ENCODE measurements at places on chromosomes 13 and 19. TPM values are rescaled to one million over a fixed set of nuclear protein-coding genes. Genes with fewer than 3 reads are reported as not detected.

DNA sequence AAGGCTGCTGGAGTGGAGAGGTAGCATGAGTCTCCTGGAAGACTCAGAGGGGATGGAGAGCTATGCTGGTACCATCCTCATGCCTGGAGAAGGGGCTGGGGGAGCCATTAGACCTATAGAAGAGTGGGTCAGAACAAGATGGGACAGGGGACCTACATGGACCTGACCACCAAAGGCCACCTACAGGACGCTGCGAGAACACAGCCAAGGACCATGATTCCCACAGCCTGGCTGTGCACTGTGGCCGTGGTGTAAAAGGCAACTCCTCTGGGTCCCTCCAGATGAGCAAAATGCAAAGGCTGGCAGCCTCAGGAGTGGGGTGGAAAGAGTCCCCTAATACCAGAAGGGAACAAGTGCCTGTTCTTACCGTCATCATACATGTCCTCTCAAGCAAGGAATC, 216.2 kb downstream of the SLC7A1 start:
- DNase-seq, result no peak

DNA sequence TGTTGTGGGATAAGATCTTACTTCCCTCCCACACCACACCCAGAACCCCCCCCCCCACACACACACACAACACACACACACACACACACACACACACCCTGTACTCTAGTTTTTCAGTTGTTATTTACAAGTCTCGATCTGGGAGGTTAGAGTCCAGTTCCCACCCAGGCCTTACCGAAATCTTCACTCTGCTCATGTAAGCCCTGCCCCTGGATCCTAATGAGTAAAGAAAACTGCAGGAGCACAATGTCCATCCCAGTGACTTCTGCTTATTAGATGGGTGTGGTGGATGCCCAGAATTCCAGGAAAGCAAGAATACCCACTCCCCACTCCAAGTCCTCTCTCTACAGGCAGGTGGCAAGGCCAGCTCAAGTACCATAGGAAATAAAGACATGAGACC, 23.0 kb downstream of the STARD13 start:
- DNase-seq, result no peak

- no peak for DNase-seq
Measured at GRCh38 chr19:42067315-42067888, 2.6 kb downstream of the GRIK5 start.

The ISOC2 gene
- 36.1 TPM for polyA plus RNA-seq

- DNase-seq, result no peak
Measured at GRCh38 chr19:4559569-4559968, at the start of gene SEMA6B. Gene SEMA6B, minus strand, starts transcription at chr19:4559684. Its CDS starts 1,227 bp downstream, at chr19:4558457.

GRCh38 chr19:49718991-49719390, 28.1 kb downstream of the CPT1C start:
- no peak for DNase-seq

DNA sequence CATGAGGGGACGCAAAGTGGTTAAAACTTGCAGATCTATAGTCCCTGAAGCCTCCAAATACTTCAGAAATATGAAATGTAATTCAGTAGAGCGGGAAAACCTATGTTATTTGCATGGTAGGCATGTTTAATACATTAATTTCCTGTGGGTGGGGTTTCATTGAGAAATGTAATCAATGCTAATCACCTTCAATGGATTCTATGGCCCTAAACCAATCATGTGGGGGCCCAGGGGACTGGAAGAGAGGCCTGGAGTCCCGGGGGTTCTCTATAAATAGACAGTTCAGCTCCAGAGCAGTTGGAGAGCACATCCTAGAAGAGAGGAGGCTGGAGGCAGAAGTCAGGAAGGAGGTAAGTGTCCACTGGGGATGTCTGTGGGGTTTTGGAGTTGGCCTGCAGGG, at the start of gene ZSCAN5C:
Gene ZSCAN5C (plus strand): TSS at position 301 of the 400 bp plus-strand sequence. CDS start 3,641 bp downstream, outside the sequence.
- DNase-seq, result no peak

The SHC2 gene
- 39.7 TPM for polyA plus RNA-seq

GRCh38 chr19:30783936-30784335, 411.8 kb downstream of the ZNF536 start:
- DNase-seq, result no peak

- DNase-seq, result no peak
Measured at GRCh38 chr19:55830656-55831055, 1.1 kb downstream of the NLRP11 start.

DNA sequence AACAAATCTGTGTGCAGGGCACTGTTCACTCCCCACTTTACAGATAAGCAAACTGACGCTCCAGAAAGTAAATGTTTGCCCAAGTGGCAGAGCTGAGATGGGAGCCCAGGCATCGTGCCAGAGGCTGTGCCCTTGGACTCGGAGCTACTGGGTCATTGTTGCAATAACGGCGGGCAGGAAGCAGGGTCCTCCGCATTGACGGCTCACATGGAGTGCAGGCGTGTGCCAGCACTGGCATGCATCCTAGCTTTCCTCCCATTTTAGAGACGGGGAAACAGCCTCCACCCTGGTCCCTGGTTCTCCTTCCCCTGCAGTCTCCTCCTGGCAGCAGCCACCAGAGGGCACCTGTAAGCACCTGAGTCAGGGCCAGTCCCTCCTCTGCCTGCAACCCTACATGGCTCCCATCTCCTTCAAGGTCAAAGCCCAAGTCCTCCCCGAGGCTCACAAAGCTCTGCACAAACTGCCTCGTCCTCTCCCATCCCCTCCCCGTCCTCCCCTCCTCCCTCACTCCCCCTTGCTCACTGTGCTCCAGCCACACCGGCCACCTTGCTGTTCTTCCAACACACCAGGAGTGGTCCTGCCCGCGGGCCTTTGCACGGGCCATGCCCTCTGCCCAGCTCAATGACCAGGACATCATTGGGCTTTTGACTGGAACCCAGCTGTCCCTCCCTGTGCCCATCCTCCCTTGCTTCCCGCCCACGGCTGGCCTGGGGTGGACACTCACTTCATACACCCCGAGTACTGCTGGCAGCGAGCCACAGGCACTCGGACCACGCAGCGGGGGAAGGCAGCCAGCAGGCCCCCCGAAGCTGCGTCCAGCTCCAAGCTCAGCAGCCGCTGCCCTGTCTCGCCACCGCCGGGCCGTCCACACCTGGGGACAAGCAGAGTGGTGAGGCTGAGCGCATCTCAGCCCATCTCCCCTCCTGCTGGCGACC, 7.7 kb upstream of the LRG1 start:
- no peak for DNase-seq

DNA sequence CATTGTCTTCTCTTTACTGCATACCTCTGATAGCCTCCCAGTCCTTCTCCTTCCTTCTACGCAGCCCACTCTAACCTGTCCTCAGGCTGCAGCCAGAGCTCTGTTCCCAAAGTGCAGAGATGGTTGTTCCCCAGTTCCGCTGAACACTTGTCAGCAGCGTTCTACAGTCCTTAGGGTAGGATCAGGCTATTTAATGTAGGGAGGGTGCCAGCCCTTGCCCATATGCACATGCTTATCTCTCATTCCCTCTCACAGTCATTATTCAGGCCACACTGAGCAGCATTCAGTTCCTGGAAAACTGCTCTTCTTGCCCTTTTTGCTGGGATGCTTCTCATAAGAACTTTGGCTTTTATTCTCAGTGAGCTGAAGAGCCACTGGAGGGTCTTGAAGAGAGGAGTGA, 180.7 kb downstream of the MTUS2 start:
- DNase-seq, result no peak

The ZNF577 gene
- polyA plus RNA-seq, result 17.5 TPM

DNA sequence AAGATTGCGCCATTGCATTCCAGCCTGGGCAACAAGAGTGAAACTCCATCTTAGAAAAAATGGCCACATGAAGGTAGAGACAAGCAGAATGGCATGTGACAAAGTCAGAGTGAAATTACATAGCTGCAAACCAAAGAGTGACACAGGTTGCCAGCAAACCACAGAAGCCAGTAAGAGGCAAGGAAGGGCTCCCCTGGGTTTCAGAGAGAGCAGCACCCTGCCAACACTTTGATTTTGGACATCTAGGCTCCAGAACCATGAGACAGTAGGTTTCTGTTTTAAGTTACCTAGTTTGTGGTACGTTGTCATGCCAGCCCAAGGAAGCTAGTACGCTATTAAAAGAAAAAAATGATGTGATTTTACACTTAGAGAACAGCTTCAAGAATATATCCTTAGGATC, 1.9 kb downstream of the NLRP4 start:
- no peak for DNase-seq

DNA sequence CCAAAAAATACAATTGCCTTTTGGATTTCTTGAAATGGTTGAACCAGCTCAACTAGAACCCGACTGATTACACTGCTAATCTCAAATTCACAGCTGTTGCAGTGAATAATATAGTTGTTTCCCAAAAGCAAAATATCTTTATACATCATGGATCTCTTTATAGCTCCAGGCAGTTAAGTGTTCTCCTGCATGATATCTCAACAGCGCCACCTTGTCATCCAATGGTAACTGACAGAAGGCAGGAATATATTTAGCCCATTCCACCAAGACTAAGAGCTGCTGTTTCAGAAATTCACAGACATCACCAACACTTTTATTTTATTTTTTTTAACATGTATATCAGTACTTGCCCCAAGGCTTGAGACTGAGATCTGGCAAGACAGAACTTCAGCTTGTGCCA, 1141.0 kb upstream of the PRR20A start:
- DNase-seq, result no peak

- DNase-seq, result no peak
Measured at GRCh38 chr13:110137680-110138009, 169.3 kb downstream of the COL4A1 start.

- DNase-seq, result no peak
Measured at GRCh38 chr19:38172001-38172400, 52.0 kb downstream of the DPF1 start.

- no peak for DNase-seq
Measured at GRCh38 chr13:79710376-79710775, 229.4 kb downstream of the NDFIP2 start.

The TSEN34 gene
- polyA plus RNA-seq, result 35.0 TPM

The TJP3 gene
- polyA plus RNA-seq, result not detected

DNA sequence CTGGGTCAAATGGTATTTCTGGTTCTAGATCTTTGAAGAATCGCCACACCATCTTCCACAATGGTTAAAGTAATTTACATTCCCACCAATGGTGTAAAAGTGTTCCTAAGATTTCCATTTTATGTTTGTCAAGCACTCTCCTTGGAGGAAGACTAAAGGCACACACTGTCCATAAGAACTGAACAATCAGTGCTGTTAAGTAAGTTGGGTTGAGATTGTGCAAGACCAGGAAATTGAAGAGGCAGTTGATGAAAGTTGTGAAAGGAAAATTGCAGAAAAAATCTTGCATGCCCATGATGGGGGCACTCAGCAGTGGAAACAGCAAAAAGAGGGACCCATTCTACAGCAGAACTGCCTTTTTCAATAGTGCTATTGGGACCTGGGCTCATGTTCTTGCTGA, 323.6 kb downstream of the DLEU7 start:
- no peak for DNase-seq

DNA sequence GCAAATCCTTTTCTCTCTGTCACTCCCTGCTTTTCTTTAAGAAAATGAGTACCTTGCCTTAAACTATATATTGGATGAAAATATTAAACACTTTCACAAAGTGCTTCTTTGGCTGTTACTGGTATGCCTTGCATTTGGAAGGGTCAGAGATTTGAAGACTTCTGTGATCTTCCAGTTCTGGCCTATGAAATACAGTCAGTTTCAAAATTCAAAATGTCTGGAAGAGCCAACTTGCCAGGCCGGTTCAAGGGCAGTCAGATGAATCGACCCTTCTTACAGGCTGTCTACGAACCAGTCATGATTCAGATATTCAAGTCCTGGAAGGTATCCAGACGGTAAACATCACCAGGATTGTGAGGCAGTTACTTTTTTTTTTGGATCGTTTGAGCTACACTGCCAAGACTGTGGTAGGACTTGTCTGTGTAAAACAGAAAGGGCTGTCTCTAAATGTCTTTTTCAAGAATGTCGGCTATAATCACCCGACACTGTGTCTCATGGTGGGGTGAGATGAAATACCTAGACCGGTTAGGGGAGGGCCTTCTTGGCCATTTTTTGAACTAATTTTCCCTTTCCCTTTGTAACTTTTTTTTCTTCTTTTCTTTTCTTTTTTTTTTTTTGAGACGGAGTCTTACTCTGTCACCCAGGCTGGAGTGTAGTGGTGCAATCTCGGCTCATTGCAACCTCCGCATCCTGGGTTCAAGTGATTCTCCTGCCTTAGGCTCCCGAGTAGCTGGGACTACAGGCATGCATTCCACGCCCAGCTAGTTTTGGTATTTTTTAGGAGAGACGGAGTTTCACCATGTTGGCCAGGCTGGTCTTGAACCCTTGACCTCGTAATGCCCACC, 11.2 kb downstream of the ACTN4 start:
- peak; percentile 62 for DNase-seq

GRCh38 chr19:34336781-34337271, 28.2 kb upstream of the GPI start:
- DNase-seq, result no peak

DNA sequence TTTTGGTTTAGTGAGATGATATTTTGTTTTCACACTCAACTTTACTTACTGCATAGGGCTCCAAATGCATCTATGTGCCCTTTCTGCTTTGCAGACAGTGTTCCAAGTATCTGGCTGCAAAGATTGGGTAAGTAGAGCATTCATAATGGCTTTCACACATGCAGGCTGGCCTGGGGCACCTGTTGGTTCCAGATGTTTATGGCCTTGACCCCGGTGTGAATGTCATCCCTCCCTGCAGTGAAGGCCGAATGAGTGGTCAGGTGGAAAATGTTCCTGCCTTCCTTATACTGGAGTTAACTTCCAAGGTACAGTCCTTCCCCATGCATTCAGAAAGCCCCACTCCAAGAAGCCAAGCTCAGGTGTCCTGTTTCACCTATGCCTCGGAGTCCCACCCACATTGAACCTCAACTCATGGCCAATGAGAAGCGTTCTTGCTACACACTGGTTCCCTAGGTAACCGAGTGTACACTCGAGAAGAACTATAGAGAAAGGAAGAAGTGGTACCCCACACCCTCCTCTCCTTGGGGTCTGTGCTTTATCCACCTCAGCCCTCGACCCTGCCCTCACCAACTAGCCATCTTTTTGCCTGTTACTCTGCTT, 23.0 kb upstream of the ZNF536 start:
- DNase-seq, result no peak

The DCT gene
- 0.74 TPM for polyA plus RNA-seq

The PLIN5 gene
- 4.3 TPM for polyA plus RNA-seq
